Smooth muscle cell of bladder (primary cell): ENCODE measurements at places on chromosomes 7 and 10. TPM values are rescaled to one million over a fixed set of nuclear protein-coding genes. Genes with fewer than 3 reads are reported as not detected.

The SEMA3D gene
- total RNA-seq, result 4.6 and 12.1 TPM in 2 replicates

The GNGT1 gene
- total RNA-seq, result 0.37 and 0.71 TPM in 2 replicates

The CCNJ gene
- total RNA-seq, result 4.0 and 4.8 TPM in 2 replicates

The SGPL1 gene
- total RNA-seq, result 31.2 and 38.4 TPM in 2 replicates

The NUDT5 gene
- 63.3 and 65.6 TPM in 2 replicates for total RNA-seq

The HMX2 gene
- total RNA-seq, result not detected in 2 replicates
